Left kidney (tissue), 8 donors: ENCODE measurements at places on chromosomes 7 and 10.
A peak's percentile ranks its signal among the peaks of the same experiment; 100 is the strongest.

GRCh38 chr10:16049050-16049449, 188.7 kb upstream of the MINDY3 start:
- no peak for DNase-seq

DNA sequence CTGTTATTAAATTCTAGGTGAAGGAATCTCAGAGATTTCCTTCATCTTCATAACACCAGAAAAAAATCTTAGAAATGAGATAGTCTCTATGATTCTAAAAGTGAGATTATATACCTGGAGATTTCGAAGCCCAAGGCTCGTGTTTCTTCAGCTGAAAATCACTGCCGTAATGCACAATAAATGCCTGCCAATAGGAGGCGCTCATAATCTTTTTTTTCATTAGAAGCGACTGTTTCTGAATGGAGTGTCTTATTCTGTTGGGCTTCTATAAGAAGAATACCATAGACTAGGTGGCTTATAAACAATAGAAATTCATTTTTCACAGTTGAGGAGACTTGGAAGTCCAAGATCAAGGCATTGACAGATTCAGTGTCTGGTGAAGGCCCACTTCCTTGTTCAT, 294.7 kb downstream of the PRKG1 start:
- no peak for DNase-seq

GRCh38 chr10:86376852-86377796, 10.5 kb upstream of the GRID1 start:
- no peak for DNase-seq

DNA sequence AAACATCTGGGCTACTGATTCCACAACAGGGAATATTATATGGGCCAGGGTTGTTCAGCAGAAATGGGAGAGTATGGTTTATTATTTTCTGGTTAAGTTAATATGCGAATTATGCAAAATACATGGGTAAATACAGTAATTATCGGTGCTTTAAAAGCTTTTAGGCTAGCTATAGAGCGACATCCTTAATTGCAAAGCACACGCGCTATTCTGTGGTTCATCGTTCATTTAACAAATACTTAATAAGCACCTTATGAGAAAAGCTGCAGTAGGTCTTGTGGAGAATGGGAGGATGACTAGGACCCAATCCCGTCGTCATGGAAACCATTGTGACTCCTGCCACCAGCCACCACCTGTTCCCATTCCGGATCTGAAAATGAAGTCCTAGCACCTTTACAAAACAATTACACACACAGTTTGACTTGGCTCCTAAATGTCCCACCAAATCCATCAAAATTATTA, 623 bp upstream of the CEP41 start:
- peak; percentile 77 for DNase-seq

- peak; percentile 29 for DNase-seq
Measured at GRCh38 chr10:104026762-104027161, 58.9 kb downstream of the COL17A1 start.

GRCh38 chr7:1601956-1602355, 32.1 kb upstream of the PSMG3 start:
- no peak for DNase-seq

GRCh38 chr7:95427914-95428516, 6.8 kb downstream of the PON2 start:
- DNase-seq, result no peak

DNA sequence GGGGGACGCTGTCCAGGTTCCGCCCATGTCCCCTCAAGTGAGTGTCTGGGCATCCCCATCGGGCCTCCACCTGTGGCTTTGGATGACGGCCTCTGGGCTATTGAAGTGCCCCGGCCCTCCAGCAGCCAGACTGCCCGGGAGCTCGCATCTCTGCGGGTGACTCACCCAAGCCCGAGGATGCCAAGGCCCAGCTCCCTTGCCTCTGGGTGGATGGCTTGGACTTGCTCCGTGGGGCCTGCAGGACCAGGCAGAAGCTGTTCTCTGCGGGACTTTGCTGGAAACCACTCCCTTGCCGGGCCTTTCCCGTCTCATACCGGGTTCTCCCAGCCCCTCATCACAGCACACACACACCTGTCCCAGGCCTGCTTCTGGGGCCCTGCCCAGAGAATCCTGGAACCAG, 22.4 kb downstream of the DPYSL4 start:
- no peak for DNase-seq

DNA sequence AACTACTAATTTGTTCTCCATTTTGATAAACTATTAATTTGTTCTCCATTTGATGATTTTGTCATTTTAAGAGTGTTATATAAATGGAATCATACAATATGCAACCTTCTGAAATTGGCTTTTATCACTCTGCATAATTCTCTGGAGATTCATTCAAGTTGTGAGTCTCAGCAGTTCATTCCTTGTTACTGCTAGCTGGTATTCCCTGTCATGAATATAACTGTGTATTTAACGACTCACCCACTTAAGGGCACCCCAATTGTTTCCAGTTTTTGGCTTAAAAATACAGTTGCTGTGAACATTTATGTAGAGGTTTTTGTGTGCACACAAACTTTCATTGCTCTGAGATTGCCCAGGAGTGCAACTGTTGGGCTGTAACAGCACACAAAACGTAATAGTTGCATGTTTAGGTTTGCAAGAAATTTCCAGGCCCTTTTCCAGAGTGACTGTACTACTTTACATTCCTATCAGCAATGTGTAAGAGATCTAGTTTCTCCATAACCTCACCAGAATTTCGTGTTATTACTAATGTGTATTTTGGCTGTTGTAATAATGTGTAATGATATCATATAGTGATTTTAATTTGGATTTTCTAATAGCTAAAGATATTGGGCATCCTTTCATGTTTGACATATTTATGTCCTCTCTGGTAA, 153.2 kb upstream of the ADCY1 start:
- DNase-seq, result no peak

- no peak for DNase-seq
Measured at GRCh38 chr7:129213828-129214227, 11.0 kb upstream of the AHCYL2 start.

- no peak for DNase-seq
Measured at GRCh38 chr10:13395540-13395939, 47.4 kb upstream of the SEPHS1 start.

DNA sequence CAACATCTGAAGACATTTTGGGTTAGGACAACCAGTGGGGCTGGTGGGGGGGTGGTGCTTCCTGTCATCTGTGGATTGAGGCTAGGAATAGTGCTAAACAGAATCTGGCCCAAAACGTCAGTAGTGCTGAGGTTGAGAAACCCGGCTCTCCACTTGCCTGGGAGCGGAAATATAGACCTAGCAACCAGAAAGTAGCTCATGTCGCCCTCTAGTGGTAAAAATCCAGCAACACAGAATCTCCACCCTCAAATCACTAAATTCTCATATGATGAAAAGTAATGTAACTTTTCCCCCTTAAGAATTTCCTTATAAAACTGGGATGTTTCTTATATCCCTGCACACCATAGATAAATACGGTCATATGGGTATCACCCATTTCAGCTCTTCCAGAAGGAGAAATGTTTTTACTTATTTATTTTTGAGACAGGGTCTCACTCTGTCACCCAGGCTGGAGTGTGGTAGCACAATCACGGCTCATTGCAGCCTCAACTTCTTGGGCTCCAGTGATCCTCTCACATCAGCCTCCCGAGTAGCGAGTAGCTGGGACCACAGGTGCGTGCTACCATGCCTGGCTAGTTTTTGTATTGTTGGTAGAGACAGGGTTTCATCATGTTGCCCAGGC, 34.4 kb downstream of the ZC3HAV1 start:
- DNase-seq, result peak; percentile 75

DNA sequence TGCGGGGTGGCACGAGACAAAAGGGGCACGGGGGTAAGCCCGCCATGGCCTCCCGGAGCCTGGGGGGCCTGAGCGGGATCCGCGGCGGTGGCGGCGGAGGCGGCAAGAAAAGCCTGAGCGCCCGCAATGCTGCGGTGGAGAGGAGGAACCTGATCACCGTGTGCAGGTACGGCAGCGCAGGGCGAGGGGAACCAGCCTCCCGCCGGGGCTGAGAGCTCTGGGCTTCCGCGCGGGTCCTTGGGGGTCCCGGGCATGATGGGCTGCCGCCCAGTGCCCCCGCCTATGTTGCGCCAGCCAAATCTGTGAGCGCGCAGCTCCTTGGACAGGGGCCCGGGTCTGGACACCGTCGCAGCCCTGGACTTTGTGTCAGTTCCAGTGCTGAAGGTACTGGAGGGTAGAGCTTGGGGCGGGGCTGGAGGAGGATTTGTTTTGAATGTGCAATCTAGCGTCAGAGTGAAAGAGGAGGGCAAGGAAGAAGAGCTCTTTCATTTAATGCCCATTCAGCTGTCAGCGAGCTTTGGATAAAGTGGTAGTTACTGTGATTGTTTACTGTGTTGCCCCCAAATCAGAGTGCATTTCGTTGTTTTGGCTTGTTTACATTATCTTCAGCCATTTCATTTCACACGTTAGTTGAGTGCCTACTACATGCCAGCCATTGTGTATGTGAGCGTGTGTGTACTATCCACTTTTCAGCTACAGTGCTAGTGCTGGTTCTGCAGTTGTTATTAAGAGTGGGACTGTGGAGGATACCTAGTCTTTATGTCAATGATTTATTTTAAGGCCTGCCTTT, 777 bp downstream of the RUNDC3B start:
- DNase-seq, result peak; percentile 34

GRCh38 chr7:129948338-129948737, 4.4 kb downstream of the UBE2H start:
- no peak for DNase-seq

- no peak for DNase-seq
Measured at GRCh38 chr10:110721406-110722038, 77.4 kb downstream of the RBM20 start.

DNA sequence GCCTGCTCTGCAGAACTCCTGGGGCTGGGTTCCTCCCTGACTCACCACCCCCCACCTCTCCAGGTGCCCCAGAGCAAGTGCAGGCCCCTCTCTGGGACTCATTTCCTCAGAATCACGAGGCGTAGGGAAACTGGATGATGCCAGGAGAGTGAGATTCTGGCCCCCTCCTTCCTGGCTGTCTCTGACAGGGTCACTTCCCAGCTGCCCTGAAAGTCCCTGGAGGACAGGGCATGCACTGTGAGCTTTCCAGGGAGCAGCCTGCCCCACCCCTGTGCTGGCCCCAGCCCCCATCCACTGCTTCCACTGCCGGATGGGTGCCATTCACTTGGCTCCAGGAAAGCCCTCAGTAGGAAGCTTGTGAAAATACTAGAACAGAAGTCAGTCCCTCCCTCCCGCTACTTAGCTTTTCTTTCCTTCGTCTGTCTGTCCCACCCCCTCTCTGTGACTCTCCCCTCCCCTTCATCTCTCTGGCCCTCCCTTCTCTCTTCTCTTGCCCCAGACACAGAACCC, 10.4 kb downstream of the TACR2 start:
- no peak for DNase-seq

DNA sequence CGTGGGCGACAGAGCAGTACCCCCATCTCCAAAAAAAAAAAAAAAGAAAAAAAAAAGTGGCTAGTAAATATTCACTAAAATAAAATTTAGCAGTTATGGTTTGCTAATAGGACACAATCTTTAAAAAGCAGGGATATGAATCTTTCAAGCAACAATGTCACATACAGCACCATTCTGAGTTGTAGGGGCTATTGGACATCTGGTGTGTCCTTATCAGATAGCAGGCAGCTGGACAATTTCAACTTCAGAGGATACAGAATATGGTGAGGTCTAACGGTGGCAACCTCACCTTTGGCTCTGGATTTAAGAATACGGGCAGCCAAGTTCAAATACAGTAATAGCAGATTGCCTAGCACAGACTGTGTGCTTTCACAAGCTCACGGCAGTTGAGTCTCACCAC, 51.1 kb downstream of the SLC37A3 start:
- DNase-seq, result no peak

GRCh38 chr7:45237788-45238461, 80.3 kb downstream of the RAMP3 start:
- no peak for DNase-seq

DNA sequence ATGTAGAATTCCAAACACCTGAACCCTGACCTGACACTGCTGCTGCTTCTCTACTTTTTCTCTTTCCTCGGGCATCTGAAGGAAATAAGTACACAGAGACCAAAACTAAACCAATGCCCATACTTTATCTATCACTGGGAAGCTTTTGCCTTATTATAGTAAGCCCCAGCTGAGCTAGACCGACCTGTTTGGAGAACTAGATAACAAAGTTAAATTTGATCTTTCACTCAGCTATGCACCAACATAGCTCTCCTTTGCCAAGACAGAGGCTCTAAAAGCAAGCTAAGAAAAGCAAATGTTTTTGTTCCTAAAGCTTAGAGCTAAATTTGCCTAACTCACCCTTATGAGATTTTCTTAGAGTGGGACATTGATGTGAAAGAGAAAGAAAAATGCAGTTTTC, 39.1 kb downstream of the NHLRC2 start:
- DNase-seq, result no peak

DNA sequence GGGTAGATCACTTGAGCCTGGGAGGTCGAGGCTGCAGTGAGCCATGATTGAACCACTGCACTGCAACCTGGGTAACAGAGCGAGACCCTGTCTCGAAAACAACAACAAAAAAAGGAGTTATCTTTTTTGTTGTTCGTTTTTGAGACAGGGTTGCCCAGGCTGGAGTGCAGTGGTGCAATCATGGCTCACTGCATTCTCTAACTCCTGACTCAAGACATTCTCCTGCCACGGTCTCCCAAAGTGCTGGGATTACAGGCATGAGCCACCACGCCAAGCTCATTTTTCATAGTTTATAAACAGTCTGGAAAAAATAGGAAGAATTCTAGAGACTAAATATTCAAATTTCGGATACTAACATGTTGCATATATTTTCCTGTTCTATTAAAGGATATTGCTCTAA, 29.4 kb downstream of the SFXN4 start:
- DNase-seq, result no peak

DNA sequence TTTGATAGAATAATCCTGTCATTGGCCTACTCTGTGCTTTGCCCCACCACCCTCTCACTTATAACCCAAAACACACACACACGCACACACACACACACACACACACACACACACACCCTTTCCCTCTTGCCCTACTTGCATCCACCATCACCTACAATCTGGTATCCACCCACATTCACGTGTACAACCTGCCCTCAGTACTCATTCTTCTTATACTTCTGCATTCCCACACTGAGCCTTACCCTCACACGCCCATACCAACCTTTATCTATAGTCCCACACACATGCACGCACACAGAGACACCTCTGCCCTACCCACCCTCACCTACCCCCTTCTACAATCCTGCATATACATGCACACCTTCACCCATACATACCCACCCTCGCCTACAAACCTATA, 10.8 kb upstream of the SRI start:
- DNase-seq, result no peak

GRCh38 chr10:48627984-48628609, 23.2 kb upstream of the ARHGAP22 start:
- no peak for DNase-seq
